ENCODE measurements at places on chromosomes 5 and 9.

GRCh38 chr5:154199263-154199662, 8.7 kb downstream of the GALNT10 start:
- DNase-seq = no peak

GRCh38 chr5:77650686-77651085, 12.2 kb upstream of the OTP start:
- no peak for DNase-seq

DNA sequence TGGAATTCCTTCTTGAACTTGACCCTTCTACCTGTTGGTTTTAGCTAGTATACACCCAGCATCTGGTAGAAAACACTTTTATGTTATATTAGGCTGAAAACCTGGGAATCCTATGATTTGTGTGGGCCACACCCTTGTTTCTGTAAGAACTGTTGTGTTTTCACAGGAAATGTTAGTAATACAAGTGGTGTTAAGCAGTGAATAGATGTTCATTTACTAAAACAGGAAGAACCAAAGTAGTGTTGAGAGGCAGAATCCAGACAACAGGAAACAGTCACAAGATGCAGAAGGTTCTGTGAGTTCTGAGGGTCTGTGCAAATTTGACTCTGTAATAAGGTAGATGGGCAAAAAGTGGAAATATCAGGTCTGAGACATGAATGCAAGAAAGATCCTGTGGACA, 73.0 kb upstream of the RAI14 start:
- no peak for DNase-seq

- no peak for DNase-seq
Measured at GRCh38 chr5:77569409-77569808, 69.1 kb downstream of the OTP start.

DNA sequence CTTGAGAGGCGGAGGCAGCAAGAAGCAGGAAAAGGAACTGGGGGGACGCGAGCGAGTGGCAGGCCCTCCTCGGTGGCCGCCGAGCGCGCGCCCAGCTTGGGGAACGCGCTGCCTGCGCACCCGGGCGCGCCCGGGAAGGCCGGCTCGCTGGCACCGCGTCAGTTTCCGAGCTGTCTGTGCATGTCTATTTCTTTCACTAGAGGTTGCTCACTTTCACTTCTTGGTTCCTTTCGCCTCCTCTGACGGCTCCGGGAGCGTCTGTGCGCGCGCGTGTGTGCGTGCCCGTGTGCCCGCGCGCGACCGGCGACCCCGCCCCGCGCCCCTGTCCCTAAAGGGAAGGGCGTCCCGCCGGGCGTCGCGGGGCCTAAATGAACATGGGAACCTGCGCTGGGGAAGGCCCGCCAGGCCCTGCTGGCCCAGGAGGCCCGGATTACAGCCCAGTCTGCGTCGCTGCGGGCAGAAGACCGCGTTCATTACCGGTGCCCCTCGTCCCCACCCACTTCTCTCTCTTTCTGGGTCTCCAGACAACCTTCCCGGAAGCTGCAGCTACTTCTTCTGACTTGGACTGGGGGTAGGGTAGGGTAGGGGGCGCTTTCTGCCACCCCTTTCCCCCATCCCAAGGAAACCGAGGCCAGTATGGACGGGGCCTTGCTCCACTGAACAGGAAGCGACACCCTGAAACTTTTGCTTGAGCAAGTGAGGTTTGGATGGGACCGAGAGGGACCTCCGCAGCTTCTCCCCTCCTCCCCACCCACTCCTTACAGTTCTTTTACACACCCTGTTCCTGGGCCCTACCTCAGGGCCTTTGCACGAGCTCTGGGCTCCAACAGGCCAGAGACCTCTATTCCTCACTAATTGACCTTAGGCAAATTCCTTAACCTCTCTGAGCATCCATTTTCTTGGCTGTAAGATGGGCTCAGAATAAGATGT, 205.8 kb upstream of the IER5L start:
- DNase-seq = no peak

All from NCI-H146 (cell line).